ENCODE measurements at places on chromosomes 7 and 10.

DNA sequence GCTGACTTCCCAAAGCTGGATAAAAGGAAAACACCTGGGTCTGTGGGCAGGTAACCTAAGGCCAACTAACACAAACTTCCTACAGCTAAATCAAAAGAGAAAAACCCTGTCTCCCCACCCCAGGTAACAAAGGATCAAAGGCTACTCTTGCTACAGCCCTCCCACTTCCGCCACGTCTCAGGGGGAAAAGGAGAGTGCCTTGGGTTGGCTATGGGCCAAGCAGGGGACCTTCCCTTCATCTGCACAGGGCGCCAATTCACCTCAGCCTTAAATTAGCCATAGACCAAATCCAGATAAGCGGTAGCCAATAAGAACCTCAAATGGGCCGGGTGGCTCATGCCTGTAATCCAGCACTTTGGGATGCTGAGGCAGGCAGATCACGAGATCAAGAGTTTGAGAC lies 69.1 kb upstream of the LANCL2 start:
- no peak for DNase-seq

- no peak for DNase-seq
Measured at GRCh38 chr10:100828738-100829096, 83.3 kb downstream of the PAX2 start.

DNA sequence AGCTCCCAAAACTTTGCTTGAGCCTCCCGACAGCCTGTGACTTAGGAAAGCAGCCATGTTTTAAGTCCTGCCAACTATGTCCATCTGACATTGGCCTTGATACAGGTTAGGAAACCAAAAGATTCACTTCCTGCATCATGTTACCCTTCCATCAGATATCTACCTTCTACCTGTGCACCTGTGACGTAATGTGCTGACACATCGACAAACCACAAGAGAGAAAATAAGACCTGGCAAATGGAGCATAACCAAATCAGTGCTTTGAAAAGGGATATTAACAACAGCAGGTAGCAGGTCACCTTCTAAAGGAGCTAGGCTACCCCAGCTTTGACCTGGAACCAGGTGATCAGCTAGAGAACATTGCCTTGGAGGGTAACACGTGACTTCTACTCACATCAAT lies 14.8 kb upstream of the PRR15 start:
- no peak for DNase-seq

GRCh38 chr10:110597476-110597875 lies 30.0 kb downstream of the SMC3 start:
- no peak for DNase-seq

- no peak for DNase-seq
Measured at GRCh38 chr7:107446988-107447387, 22.9 kb upstream of the GPR22 start.

- DNase-seq, result no peak
Measured at GRCh38 chr7:31102973-31103850, 51.1 kb downstream of the ADCYAP1R1 start.

DNA sequence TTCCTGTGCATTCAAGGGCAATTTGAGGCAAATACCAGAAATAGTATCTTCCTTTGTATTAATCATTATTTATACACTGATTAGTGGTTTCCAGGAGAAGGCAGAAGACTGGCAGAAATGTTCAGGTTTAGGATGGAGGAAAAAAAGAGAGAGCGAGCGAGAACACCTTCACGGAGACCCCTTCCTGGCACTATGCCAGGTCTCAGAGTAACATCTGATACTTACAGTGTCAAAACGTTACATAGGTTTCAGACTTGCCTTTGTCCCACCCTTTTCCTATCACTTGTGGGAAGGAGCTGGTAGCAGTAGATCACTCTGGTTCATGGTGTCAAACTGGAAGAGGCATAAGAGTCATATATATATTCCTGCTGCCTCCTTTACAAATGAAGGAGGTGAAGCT lies 652 bp downstream of the OR2A12 start:
- DNase-seq, result no peak

GRCh38 chr7:151665368-151665767 lies 145.7 kb upstream of the RHEB start:
- no peak for DNase-seq

DNA sequence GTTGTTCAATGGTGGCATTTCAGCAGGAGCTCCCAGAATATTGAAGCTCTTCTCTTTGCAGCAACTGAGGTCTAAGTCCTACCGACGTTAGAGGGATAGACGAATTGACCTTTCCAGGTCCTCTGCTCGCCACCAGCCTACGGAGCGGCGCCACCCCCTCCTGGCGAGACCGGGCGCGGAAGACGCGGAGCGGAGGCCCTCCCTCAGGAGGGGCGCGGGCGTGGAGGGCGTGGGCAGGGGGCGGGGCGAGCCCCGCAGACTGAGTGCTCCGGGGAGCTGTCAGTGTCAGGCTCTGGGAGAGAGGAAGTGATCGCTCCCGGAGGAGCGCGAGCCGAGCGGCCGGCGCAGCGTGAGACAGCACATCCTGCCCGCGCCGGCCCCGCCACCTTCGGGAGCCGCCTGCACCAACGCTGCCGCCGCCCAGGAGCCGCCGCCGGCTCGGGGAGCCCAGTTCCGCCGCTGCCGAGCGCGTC lies at the start of gene DYNC1I1:
Gene DYNC1I1, plus strand, starts transcription at position 257 of the 473 bp plus-strand sequence. CDS start 32,176 bp downstream, outside the sequence.
- DNase-seq, result no peak

- no peak for DNase-seq
Measured at GRCh38 chr7:26306790-26307189, 15.1 kb downstream of the SNX10 start.

DNA sequence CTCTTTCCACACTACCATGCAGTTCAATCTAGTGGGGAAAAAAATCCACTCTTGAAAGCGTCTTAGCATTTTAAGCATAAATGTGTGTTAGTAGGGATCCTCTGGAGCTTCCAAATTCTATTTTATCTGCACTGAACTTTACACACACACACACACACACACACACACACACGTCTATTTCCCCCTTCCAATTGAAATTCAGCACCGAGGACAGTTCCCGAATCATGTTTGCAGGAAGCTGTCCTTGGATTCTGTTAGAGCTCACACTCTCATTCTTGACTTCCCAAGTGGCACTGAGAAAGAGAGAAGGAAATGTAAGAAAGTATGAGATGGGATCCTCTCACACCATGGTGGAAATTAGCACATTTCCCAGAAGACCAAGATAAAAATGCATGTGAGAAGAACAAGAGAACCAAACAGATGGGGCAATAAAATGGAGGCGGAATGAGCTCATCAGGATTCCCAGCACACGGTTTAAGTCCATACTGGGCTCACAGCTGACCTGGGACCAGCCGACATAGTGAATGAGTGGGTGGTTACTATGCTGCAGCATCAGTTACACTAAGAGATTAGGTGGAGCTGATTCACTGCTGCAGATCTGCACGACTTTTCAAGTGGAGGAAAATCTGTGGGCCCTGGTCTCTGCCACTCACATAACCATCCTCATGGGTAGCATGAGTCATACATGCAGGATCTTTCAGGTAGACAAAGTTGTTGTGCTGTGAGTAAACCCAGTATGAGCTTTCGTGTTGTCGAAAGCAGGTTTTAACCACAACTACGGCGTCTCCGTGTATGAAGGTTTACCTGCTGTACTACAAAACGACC lies 3.3 kb upstream of the NPTX2 start:
- no peak for DNase-seq

DNA sequence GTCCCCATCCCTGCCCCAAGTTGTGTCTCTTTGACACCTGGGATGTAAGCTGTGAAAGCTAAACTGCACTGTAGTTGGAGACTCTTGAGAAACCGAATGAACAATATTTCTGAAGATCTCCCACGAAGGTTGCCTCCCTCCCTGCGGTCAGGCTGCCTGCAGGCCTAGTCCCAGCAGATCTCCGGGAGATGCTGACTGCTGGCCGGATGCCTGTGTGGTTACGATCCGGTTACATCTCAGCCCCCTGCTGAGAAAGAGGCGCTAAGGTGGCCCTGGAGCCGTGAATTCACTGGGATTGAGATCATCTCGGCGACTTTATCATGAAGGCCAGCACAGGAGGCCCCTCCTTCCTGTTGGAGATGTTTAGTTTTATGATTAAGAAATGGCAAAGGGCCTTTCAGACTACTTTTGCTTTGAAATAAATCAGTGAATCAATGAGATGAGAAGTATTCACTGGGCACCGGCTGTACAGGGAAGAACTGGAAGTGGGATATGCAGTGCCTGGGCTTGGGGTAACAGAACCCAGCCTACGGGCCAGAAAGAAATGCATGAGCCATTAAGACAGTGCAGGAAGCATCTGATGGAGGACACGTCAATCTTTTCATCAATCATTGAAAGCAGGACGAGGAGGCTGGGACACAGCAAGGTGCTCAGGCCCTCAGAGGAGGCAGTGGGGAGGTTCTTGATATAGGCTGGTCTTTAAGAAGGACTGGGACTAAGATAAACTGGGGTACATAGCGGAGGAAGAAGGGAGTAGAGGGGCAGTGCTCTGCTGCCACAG lies 177.6 kb downstream of the PRKAG2 start:
- no peak for DNase-seq

DNA sequence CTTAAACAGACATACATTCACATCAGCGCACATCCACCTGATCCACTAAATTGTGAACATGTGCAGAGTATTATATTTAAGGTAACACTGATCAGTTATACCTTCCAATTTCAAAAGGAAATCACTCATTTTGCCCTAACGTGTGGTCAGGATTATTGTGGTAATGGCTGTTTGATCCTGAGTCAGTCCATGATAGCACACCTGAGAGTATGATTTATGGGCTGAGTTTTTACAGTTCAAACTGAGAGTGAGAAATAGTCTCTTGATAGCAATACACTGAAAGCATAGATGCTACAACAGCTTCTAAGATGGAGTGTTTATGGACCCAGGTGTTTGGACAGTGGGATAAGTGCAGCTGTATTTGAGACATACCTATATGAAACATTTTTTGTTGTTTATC lies 96.7 kb downstream of the KIF20B start:
- DNase-seq, result no peak

DNA sequence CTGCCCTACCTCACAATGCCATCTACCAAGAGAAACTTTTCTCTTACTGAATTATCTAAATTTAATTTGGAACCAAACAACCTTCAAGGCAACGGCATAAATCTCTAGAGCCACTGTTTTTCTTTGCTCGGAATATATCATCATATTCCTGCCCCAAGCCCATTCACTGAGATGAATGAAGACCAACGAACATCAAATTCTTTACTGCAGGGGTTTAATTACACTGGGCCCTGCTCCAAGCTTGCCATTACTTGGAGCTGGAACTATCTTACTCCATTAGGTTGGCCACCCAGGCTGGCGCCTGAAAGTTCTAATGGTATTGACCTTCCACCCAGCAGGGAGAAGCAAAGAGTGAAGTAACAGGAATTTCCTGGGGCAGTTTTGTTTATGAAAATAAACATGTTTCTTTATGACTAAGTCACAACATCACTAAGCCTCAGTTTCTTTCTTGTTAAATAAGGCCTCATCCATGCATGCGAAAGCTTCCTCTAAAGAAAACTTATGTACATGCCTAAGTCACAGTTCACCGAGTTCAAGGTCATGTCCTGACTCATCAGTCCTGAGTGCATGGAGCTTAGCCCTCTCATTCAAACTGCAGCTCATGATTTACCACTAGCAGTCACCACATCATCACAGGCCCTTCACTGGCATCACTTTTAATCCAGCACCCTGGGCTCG lies 42.1 kb upstream of the ANAPC16 start:
- DNase-seq, result no peak

DNA sequence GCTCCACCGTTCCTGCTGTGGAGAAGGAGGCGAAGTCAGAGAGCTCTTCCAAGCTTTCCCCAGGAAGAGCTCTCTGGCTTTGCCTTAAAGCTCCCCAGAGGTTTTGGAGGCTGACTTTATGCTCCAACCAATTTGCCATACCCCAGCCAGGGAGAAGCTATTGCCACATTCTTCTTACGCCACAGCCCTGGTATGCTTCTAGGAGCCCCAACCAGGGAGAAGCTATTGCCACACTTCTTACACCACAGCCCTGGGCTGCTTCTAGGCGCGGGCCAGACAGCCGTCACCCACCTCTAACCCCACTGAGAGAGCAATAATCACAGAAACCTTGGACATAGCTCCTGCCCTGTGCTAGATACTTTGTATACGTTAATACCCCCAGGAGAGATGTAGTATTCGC lies 951 bp downstream of the ELOVL3 start:
- DNase-seq, result no peak

- DNase-seq, result no peak
Measured at GRCh38 chr7:12322284-12322902, 81.3 kb downstream of the VWDE start.

GRCh38 chr10:52215745-52216361 lies 98.2 kb upstream of the DKK1 start:
- no peak for DNase-seq

- DNase-seq, result no peak
Measured at GRCh38 chr10:24962995-24963394, 10.6 kb upstream of the PRTFDC1 start.

DNA sequence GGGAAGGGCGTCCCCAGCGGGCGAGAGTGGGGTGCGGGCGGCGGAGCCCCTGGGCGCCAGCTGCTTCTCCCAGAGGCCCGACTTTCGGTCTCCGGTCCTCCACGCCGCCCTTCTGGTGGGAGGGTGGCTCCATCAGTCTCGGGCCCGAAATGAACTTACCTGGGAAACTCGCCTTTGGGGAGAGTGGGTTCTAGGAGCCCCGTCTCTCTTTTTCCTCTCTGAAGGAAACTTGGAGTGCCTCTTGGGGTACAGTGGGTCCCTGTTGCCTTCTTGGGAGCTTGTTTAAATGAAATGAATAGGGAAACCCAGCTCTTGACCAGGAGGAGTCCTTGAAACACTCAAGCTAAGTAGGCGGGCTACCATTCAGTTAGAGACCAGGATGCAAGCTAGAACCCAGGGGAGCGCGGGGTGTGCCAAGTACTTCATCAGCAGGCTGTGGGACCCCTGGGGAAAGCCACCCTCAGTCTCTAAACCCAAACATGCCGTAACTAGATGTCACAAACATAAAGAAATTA lies 1.3 kb downstream of the SLC26A4 start:
- no peak for DNase-seq

GRCh38 chr10:25666276-25666675 lies 267.8 kb upstream of the MYO3A start:
- no peak for DNase-seq

DNA sequence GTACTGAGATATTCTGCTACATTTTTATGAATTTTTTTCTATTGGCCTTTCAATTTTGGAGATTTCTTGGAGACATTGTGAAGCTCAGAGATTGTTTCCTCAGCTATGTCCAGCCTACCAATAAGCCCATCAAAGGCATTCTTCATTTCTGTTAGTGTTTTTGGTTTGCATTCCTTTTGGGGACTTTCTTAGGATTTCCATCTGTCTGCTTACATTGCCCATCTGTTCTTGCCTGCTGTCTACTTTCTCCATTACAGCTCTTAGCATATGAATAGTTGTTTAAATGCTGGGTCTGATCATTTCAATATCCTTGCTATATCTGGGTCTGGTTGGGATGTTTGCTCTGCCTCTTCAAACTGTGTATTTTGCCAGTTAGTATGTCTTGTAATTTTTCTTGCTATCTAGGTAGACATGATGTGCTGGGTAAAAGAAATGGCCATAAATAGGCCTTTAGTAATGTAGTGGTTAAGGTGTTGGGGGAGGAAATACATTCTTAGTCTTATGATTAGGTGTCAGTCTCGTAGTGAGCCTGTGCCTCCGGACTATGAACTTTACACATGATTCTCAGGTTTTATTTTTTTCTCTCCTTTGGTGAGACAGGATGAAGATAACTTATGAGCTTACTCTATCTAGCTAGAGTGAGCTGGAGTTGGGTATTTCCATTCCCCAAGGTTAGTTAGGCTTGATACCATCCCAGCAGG lies 32.6 kb upstream of the NME8 start:
- no peak for DNase-seq

All from activated T-helper 9 cell treated with anti-CD3 and anti-CD28 coated beads, Interleukin-2, amount 50 U/mL, for 16 hours (primary cell).